Renal pelvis (tissue), 12 donors: ENCODE measurements at places on chromosomes 2 and 18.

- DNase-seq, result no peak
Measured at GRCh38 chr18:59022167-59022945, 117.3 kb upstream of the SEC11C start.

DNA sequence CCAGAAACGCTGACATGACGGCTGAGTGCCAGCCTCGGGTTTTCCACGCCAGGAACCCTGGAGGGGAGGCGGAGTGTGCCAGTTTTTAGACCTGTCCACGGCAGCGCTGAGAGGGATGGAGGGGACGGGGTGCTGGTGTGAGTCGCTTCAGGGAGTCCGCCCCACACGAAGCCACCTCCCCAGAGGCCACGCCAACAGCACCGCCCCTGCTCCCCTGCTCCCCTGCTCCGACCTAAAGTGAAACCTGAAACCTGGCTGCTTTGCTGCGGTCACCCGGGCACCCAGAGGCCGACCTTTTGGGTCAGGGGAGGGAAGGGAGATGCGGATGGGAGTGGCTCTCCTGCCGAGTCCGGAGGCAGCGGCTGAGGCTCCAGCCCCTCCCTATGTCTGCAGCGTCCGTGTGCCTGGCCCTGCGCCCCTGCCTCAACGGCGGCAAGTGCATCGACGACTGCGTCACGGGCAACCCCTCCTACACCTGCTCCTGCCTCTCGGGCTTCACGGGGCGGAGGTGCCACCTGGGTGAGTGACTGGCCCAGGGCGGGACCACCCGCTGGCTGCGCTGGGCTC, 38.1 kb downstream of the SNED1 start:
- DNase-seq, result peak; percentile 8

- no peak for DNase-seq
Measured at GRCh38 chr2:53429901-53430300, 337.7 kb upstream of the CHAC2 start.

GRCh38 chr2:200422071-200422470, 87.8 kb downstream of the KCTD18 start:
- no peak for DNase-seq

DNA sequence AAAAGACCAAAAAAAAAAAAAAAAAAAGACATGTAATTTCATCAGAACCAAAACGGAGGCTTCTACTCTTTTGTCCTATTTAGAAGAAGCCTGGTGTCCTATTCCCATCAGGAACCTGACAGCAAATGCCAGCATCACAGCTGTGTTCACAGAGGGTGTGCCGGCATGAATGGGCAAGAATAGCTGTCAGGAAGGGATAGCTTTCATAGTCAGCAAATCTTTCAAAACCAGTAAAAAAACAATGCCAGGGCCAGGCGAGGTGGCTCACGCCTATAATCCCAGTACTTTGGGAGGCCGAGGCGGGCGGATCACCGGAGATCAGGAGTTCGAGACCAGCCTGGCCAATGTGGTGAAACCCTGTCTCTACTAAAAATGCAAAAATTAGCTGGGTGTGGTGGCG, 231.8 kb upstream of the PXDN start:
- no peak for DNase-seq

DNA sequence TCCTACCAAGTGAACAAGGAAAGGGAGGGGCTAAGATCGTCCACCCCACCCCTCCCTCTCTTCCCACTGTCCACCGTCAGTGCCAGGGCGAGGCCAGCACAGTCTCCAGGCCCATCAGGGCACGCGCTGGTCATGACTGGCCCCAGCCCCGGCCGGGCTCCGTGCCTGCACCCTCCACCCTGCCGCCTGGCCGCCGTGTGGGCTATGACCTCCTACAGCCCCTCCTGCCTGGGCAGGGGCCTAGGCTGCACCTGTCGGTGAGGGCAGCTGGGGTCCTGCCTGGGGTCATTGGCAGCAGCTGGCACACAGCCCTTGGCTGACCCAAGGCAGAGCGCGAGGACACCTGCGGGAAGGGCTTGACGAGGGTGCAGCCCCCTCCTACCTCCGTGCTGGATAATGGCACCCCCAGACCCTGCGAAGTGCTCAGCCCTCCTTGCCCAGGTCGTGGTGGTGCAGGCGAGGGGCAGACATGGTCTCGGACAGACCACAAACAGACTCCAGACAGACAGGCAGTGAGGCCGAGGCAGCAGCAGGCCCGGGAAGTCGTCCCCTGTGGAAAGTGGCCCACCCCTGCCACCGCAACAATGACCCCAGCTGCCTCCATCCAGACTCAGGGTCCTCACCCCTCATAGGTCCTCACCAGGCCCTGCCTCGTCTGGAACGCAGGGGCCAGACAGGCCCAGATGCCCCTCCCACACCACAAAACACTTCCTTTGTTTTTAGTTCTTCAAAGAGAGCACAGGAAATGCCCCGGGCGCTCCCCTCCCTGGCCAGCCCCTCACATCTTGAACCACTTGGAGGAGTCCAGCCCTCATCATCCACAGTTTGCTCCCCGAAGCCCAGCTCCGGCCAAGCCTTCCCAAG, 43.1 kb upstream of the GPC1 start:
- no peak for DNase-seq

DNA sequence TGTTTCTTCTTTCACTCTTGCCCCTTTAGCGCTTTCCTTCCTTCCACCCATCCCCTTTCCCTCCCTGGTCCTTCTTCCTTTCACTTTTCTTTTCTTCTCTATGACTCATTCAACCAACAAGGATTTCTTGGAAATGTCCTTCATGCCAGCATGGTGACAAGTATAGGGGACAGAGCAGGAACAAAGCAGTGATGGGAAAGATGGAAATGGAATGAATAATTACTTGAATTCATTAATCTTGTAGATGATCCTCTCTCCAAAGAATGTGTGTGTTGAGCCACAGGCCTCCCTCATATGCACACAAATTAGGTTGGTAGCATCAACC, 1.5 kb downstream of the VAMP5 start:
- DNase-seq, result no peak

GRCh38 chr18:37251679-37252078, 313.9 kb downstream of the CELF4 start:
- DNase-seq, result no peak

GRCh38 chr18:634551-635045, 22.9 kb upstream of the TYMS start:
- peak; percentile 20 for DNase-seq

GRCh38 chr2:66704786-66705185, 269.9 kb downstream of the MEIS1 start:
- no peak for DNase-seq

GRCh38 chr2:64751286-64752260, 97.9 kb upstream of the SERTAD2 start:
- peak; percentile 70 for DNase-seq

GRCh38 chr2:169667583-169667982, 26.6 kb downstream of the CFAP210 start:
- DNase-seq, result no peak

DNA sequence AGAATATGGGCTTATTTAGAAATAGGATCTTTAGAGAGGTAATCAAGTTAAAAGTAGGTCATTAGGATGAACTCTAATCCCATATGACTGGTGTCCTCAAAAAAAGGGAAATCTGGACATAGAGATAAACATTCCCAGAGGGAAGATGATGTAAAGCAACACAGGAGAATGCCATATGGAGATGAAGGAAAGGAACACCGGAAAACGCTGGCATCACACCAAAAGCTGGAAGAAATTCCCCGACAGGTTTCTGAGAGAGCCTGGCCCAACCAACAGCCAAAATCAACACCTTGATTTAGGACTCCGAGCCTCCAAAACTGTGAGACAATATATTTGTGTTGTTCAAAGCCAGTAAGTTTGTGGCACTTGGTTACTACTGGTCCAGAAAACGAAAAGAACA, 296.7 kb downstream of the DSEL start:
- DNase-seq, result no peak

DNA sequence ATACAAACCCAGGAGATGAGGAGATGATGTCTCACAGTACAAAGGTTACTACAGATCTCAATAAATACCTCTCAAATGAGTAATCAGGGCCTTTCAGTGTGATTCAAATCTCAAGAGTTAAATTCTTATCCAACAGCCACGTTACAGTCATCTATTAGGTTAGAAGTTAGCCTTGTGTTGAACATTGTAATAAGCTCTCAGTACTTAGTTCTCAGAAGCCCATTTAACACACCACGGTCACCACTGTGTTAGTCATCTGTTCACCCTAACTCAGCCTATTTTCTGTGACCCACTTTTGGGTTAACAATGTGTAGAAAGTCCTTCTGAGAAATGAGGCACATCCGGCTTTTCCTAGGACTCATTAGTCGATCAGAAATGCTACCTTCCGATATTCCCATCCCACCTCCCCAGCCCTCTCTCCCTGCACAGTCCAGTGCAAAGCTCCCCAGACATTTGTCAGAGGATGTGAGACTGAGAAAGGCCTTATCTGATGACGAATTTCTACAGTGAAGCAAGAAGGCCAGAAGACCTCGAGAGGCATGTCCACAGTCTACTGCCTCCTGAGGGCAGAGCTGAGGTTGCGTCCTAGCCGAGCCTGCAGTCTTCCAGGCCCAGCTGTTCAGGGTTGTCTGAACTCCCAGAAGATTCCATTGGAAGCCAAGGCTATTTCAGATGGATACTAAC, 92.6 kb downstream of the ACTR2 start:
- DNase-seq, result no peak

- DNase-seq, result no peak
Measured at GRCh38 chr2:624096-624495, 53.1 kb downstream of the TMEM18 start.

GRCh38 chr18:44119607-44120006, 561.1 kb upstream of the SETBP1 start:
- no peak for DNase-seq

- no peak for DNase-seq
Measured at GRCh38 chr2:107263628-107264027, 377.7 kb upstream of the ST6GAL2 start.

- no peak for DNase-seq
Measured at GRCh38 chr2:221822416-221822815, 250.3 kb upstream of the EPHA4 start.

DNA sequence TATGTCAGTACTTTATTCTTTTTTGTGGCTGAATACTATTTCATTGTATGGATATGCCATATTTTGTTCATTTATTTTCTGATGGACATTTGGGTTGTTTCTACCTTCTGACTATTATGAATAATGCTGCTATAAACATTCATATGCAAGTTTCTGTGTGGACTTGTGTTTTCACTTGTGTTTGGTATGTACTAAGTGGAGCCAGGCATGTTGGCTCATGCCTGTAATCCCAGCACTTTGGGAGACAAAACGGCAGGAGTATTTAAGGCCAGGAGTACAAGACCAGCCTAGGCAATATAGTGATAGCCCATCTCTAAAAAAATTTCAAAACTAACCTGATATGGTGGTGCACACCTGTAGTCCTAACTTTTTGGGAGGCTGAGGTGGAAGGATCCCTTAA, 23.3 kb downstream of the MARCHF7 start:
- no peak for DNase-seq

DNA sequence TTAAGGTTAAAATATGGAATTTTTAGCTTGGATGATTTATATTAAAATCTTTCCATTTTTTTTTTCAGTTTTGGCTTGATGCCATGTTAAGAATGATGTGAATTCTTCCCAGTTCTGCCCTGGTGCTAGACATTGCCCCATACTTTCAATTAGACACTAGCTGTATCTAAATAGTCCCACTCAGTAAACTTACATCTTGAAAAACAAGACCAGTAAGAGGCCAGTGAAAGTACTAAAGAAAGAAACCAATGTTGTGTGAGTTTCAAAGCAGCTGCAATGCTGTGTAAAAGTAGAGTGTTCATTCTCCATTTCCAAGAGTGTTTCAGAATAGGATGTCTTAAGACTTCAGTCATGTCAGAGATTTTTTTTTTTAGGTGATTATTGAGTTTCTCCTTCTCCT, 40.0 kb upstream of the CYBRD1 start:
- DNase-seq, result no peak

DNA sequence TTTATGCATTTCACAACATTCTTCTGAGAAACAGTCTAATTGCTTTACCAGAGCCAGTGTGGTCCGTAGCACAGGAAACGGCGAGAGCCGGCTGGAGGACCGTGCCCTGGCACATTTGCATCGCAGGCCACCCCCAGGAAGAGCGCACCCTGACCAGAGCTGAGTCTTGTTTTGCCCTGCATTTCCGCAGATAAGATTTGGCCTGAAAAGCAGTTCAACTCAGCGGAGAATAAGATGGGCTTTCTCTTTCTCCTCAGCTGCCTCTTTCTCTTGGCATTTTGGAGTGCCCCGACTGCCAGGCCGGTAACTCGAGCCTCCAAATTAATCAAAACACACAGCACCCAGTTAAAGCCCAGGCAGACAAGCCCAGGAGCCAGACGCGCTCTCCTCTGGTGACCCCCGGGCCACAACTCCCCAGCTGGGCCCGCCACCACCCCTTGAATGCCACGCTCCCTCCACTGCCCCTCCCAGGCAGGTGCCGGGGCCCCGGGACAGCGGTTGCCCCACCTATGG, 464 bp downstream of the COL4A4 start:
- peak; percentile 7 for DNase-seq

- DNase-seq, result no peak
Measured at GRCh38 chr2:196390243-196391148, 219.1 kb upstream of the STK17B start.

DNA sequence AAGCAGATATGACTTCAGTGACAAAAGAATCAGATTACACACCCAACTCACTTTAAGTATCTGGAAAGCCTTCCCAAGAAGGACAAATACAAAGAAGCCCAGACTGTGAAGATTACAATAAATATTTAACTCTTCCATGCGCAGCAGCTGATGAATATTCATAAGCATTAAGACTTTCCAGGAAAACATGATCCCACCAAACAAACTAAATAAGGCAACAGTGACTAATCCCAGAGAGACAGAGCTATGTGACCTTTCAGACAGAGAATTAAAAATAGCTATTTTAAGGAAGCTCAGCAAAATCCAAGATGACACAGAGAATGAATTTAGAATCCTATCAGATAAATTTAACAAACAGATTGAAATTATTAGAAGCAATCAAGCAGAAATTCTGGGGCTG, 108.2 kb upstream of the UBE2E3 start:
- DNase-seq, result no peak

- no peak for DNase-seq
Measured at GRCh38 chr2:205946226-205946625, 139.7 kb downstream of the INO80D start.

DNA sequence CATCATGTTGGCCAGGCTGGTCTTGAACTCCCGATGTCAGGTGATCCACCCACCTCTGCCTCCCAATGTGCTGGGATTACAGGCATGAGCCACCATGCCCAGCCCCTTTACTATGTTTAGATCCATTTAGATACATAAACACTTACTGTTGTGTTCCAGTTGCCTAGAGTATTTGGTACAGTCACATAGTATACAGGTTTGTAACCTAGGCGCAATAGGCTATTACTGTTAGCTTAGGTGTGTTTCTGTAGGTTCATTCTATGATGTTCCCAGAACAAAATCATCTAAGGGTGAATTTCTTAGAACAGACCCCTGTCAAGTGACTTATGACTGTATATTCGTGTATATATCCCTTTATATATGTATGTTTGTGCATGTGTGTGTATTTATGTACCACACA, 61.8 kb downstream of the MYCN start:
- DNase-seq, result no peak

GRCh38 chr2:55045780-55046179, 4.5 kb downstream of the RTN4 start:
- DNase-seq, result no peak

- DNase-seq, result peak; percentile 68
Measured at GRCh38 chr18:63439334-63439733, 17.1 kb upstream of the VPS4B start.
